Fibroblast of villous mesenchyme (primary cell): ENCODE measurements at places on chromosomes 2 and 18.
A peak's percentile ranks its signal among the peaks of the same experiment; 100 is the strongest.

GRCh38 chr2:223260681-223261080, 208.7 kb downstream of the KCNE4 start:
- DNase-seq = no peak

DNA sequence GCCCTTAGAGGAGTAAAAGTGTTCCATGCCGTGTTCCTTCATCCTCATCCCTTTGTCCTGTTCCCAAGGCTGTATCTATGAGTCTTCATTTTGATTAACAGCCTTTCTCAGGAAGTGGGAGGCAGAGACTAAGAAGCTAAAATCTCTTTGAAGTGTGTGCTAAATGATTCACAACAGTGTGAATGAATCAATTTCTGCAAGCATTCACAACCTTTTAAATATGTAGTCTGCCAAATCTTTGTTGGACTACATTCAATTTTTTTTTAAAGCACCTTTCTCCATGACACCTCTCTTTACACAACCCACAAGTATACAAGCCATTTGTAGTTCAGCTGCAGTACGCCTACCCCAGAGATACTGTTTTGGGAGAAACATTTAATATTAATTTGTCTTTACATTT, 408.6 kb upstream of the FANCL start:
- DNase-seq = no peak

GRCh38 chr2:2664989-2665833, 334.1 kb upstream of the MYT1L start:
- no peak for DNase-seq

GRCh38 chr2:136433261-136433660, 315.3 kb upstream of the CXCR4 start:
- no peak for DNase-seq

DNA sequence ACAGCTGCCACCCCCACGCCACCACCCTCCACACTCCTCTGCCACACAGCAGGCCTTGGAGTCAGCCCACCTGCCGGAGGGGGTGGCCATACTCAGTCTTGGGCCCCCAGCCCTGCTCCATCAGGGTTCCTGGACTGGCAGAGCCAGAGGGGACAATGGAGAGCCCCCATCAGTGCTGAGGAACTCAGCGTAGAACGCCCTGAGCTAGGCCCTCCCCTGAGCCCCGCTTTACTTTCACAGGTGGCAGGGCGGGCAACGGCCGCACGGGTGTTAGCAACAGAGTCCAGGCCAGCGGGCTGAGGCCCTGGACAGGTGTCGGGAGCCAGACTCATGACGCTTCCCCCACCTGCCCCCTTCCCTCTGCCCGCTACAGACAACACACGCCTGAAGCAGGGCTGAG, 47.1 kb downstream of the FOSL2 start:
- DNase-seq = no peak

- no peak for DNase-seq
These were observed 221.3 kb downstream of the BCL2 start for GRCh38 chr18:63098018-63098981.

DNA sequence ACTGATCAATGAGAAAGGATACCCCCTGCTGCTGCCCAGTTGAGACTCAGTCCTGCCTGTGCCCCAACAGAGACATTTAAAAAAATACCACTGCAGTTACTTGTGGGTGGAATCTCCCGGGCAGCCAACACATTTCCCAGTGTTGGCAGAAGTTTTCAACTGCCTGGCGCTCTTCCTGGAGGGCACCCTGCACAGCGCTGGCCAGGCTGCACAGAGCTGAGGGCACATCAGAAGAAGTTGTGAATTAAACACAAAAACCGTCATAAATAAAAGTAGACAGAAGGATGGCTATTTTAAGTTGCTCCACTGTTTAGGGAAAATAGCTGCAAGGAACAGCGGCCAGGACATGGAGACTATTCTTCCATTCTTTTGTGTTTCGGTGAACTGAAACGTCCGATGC, 110.2 kb upstream of the THOC1 start:
- DNase-seq = no peak

GRCh38 chr2:25664183-25664964, 9.0 kb downstream of the DTNB start:
- DNase-seq = peak; percentile 64

DNA sequence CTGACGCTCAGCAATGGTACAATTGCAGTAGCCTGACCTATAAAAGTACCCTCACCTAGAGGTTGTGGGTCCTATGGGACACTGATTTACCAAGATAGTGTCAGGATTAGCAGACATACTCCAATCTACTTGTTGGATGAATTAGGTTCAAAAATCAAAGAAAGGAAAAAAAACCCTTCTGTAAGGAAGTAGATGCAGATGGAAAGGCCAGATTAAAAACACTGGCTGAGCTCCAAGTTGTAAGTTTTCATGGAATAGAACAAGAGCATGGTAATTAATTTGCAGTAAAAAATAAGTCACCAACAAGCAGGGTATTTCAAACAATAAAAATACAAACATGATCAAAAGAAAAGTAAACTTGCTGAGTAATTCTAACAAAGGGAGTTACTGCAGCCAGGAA, 26.4 kb downstream of the IDH1 start:
- no peak for DNase-seq

- DNase-seq = peak; percentile 27
These were observed 146.3 kb downstream of the PLCL1 start for GRCh38 chr2:197950724-197951123.

GRCh38 chr2:231211486-231211885, 13.1 kb downstream of the ARMC9 start:
- DNase-seq = no peak

- DNase-seq = no peak
These were observed 37.4 kb upstream of the NOL4 start for GRCh38 chr18:34261865-34262780.

GRCh38 chr2:69524799-69525198, 87.6 kb upstream of the NFU1 start:
- no peak for DNase-seq

DNA sequence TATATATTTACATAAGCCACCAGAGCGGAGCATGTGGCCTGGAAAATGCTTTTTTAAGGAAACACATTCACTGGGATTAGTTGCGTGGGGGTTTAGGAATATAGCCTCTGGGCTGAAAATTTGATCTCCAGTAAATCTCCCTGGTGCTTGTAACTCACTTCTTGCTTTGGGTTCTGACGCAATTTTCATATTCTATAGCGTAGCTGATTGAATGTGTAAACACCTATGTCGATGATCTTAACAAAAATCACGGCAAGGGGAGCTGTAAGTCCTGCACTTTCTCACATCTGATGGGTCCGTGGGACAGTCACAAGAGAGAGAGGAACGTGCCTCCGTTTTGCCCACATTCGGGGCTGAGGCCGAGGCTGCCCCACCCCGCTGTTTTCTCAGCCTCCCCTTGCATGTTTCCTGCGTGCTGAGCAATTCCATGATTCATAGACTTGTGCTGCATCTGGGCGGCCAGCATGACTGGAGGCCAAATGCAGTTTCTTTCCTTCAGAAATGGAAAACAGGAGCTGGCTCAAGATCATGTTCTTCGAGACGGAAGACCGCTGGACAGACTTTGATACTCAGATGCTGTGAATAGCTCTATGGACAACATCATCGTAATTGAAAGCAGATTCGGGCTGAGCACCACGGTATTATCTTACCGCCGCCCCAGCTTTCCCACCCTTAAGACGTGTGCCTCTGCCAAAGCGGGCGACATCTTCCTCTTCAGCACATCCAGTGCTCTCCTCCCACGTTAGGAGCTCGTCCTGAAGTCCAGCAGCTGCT, 109.2 kb downstream of the TMEM18 start:
- peak; percentile 65 for DNase-seq

DNA sequence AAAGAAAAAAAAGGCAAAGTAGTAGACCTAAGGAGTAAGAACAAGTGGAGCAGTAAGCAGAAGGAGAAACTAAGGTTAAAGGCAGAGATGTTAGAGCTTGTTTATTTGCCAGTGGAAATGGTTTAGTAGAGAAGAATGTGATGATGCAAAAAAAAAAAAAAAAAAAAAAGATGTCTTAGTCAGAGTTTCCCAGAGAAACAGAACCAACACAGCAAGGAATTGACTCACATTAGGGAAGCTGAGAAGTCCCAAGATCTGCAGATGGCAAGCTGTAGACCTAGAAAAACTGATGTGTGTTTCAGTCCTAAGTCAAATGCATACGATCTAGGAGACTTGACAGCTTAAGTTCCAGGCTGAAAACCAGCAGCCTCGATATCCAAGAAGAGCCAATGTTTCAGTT, 1548.8 kb upstream of the LRRTM1 start:
- no peak for DNase-seq

- DNase-seq = no peak
These were observed 658.4 kb downstream of the NYAP2 start for GRCh38 chr2:226057914-226058313.

DNA sequence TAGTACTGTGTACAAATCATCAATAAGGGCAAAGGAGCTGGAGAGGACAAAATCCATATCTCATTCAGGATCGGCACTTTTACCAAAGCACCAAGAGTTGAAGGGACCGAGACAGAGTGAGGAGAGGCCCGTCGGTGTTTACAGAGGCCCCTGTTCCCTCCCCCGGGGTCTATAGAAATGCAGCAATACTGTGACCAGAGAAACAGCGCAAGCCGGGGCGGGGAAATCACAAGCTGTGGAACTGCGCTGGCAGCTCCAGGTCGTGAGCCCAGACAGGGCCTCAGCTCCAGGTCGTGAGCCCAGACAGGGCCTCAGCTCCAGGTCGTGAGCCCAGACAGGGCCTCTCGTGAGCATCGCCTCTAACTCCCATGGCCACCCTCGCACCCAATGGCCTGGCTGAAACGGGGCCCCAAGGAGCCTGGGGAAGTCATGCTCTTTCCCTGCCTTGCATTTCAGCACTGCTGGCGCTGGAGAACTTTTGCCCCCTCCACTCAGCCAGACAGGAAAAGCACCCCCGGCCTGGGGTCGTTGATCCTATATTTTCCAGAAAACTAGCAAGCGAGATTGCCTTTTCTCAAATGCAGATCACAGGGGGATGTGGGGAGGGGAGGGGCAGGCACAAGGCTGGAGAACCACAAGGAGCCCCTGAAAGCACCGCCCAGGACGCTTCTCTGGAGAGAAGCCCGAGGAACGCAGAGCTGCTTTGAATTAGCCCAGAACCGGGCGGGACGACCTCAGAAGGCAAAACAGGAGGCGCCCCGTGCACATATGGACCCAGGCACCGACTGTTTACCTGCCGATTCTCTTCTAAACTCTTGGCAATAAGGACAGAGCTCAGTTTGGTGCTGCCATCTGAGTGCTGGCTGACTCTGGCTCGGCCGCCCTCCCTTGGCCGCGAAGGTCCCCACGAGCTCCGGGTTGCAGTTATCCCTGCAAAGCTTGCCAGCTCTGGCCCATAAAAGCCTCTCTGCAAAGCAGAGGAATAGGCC, 223.7 kb downstream of the ACKR3 start:
- DNase-seq = no peak

DNA sequence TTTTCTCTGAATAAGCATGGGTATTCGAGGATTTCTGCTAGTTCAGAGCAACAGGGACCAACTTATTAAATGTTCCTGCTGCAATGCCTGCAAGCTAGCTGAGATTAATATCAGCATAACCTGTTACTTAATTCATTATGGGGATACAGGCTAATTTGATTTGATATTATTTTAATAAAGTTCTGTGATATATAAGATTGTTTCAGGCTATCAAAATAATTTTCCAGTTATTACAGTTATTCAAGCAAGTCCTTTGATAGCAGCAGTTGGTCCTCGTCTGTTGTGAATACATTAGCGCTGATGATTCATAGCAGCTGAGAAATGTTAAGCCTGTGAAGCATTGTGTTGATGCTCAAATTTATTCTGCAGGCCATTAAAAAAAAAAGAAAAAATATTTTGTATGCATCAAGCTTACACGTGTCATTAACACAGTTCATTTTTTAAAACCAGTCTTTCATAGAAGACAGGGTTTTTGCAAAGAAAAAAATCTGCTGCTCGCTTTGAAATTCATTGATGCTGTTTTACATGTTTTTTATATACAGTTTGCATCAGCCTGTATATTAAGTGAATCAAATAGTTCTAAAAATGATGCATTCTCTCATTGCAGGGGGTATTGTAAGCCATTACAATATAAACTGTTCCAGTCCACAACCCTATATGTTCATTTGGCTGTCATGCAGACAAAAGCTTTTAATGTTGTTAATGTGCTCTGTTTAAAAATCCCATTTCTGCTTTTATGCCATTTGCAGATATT, 482.5 kb downstream of the BCL11A start:
- no peak for DNase-seq

- peak; percentile 28 for DNase-seq
These were observed 283.9 kb upstream of the ACVR2A start for GRCh38 chr2:147560810-147561535.

DNA sequence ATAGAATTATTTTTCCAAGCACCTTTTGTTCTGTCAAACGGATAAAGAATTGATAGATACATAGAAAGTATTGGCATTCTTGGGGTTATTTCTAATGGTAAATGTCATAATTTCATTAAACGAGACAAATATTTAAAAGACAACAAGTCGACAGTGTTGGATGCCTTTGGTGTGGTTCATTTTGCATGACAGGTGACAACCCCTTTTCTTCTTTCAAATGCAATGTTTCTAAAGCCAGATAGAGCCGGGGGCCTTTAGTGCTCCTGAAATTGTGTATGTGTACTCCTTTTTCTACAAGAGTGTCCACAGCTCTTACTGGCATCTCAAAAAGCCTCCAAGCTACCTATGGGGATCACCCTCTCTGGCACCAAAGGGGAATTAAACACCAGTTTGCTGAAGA, 350.8 kb upstream of the ID2 start:
- no peak for DNase-seq

DNA sequence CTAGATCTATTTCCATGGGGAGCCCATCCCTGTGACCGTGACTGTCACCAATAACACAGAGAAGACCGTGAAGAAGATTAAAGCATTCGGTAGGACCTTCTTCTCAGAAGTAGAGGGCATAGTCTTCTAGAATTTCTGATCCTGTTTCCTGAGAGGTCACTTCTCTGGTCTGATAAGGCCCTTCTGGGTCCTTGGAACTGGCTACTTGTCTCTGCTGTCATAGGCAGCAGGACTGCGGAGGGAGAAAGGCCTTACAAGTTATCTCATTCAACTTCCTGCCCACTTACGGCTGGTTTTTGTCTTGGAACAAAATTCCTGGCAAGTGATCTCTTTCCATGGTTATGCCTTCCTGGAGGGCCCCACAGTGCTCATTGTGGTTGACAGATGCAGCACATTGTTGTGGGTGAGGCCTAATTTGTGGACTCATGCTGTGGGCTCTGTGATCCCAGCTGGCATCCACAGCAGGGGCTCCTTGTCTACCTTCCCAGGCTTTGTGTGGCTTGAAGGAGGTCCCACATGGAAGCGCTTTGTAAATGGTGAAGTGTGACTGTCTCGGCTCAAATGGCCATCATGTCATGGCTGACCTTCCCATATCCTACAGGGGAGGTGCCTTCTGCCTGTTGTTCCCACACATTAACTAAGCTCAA, 22.0 kb downstream of the SAG start:
- DNase-seq = no peak
